ENCODE measurements at places on chromosomes 4 and X.

GRCh38 chrX:4379071-4379470 lies 665.6 kb upstream of the PRKX start:
- no peak for DNase-seq

DNA sequence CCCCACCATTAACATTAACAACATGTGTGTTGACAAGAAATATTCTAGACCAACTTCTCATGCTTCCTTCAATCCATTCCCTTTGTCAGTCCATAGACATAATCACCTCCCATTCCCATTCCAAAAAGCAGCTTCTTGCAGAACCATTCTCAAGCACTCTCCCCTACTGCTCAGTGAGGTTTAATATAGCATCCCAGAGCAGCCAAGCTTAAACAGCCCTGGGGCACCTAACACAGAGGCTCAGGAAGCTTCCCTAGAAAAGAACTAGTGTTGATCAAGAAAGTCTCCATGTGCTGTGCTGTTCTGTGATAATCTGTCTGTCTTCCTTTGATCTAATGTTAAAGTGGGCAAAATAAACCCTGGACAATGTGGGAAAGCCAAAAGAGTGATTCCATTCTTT lies 174.2 kb upstream of the NOCT start:
- DNase-seq: no peak

DNA sequence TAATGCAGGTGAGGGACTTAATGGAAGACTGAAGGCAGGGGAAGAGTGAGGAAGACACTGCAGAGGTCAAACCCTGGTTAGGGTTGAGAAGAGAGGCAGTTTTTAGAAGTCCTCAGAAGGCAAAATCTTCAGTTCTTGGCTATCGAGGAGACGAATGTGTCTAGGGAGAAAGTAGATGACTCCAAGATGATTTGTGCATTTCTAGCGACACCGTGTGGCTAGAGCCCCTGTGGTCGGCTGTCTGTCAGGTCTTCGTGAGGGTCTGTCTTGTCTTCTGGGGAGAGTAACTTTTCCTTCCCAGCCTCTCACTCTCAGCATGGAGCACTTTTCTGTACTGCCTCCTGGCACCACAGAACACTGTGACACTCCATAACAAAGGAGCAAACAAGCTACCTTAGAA lies 458.1 kb downstream of the STIM2 start:
- DNase-seq: no peak

- DNase-seq: no peak
Measured at GRCh38 chr4:150256225-150256620, 178.0 kb downstream of the DCLK2 start.

DNA sequence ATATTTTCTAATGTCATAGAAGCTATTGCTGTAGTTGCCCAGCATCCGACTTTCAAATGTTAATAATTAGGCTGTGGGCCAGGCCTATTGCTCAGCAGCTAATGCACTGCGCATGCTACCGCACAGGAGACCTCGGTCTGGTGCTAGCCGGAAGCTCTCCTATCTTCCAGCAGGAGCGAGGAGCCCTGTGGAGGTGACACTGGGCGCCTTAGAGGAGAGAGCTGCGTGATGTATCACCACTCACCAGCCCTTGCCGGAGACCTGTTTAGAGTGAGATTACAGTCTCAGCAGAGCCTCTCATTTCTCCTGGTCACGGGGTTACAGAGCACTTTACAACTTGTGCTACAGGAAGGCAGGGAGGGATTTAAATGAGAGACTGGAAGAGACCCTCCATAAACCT lies 31.1 kb upstream of the MID1IP1 start:
- DNase-seq: no peak
